ENCODE measurements at places on chromosomes 7 and 10. TPM values are rescaled to one million over a fixed set of nuclear protein-coding genes. Genes with fewer than 3 reads are reported as not detected.

The CABCOCO1 gene
- total RNA-seq = not detected

The GPR85 gene
- total RNA-seq = 0.48 TPM

The TBC1D12 gene
- 11.6 TPM for total RNA-seq

The AKR1C4 gene
- total RNA-seq = not detected

The HILPDA gene
- total RNA-seq = 44.1 TPM

The C10orf53 gene
- total RNA-seq = not detected

The TUBAL3 gene
- 0.72 TPM for total RNA-seq
